ENCODE measurements at places on chromosomes 2 and 18. TPM values are rescaled to one million over a fixed set of nuclear protein-coding genes. Genes with fewer than 3 reads are reported as not detected.

DNA sequence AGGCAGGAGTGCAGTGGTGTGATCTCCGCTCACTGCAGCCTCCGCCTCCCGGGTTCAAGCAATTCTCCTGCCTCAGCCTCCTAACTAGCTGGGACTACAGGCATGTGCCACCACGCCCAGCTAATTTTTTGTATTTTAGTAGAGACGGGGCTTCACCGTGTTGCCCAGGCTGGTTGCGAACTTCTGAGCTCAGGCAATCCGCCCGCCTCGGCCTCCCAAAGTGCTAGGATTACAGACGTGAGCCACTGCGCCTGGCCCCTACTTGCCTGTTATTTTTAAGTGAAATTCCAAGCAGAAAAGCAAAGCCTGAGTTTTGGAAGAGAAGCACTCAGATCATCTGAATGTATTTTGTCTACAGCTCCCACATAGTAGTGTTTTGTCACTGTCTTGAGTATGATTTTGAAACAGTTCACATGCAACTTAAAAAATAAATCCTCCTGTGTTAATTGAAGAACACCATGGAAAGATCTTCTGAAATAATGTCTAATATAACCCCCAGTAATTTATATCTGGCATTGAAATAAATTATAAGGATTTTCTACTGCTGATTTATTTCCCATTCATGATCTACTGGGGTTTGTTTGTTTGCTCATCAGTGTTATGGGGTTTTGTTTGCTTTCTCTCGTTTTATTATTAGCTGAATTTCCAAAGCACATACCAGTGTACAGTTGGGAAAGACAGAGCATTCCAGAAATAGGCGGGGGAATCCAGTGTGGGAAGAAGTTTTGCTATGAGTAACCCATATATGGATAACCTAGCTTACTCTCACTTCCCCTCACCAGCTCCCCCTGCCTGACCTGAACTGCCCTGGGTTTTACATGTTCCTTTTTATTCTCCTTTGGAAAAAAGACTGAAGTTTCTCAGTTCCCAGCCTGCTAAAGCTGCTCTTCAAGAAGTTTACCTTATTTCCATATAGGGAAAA lies 80.1 kb upstream of the MAP3K20 start:
- DNase-seq, result peak; percentile 97

DNA sequence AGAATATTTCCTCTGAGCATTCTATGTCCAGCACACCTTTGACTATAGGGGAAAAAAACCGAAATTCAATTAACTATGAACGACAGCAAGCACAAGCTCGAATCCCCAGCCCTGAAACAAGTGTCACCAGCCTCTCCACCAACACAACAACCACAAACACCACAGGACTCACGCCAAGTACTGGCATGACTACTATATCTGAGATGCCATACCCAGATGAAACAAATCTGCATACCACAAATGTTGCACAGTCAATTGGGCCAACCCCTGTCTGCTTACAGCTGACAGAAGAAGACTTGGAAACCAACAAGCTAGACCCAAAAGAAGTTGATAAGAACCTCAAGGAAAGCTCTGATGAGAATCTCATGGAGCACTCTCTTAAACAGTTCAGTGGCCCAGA lies 79.4 kb upstream of the FAM117B start:
- DNase-seq, result no peak

DNA sequence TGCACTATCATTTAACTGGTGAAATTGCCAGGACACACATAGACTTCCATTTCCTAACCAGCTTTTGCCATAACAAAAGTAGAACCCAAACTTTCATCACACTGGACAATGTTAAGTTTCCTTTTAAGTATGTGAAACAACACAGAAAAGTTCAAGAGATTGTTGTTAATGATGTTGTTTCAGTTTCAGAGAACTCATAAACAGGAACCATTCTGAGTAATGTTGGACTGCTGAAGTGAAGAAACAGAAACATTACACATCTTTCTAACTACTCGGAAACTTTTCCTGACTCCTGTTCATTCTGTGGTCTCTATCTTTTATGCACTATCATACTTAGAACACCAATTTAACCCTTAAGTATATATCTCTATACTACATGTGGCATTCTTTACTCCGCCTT lies 179.2 kb downstream of the RIT2 start:
- DNase-seq, result no peak

- no peak for DNase-seq
These were observed 172.3 kb downstream of the ALPK2 start for GRCh38 chr18:58456625-58457024.

KHK gene
- total RNA-seq, result 0.11 TPM

FAM124B gene
- total RNA-seq, result not detected

GRCh38 chr2:41933046-41933420 lies 114.8 kb upstream of the PKDCC start:
- no peak for DNase-seq

GRCh38 chr18:79790996-79791972 lies 6.5 kb upstream of the KCNG2 start:
- peak; percentile 68 for DNase-seq

DNA sequence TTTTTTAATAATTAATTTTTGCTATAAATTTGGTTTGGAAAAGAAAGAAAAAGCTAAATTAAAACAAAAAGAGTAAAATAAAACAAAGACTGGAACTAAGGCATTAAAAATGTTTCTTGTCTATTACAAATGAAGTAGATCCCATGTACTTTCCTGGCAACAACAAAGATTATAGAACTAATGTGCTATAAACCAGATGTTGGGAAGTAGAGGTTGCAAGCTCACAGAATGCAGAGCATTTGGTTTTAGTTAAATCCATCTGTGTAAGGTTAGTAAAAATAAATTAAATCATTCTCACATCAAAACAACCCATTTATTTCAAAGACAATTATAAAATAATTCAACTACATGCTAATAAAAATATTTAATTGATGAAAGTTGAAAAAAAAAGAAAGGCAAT lies 157.2 kb upstream of the ZC3H15 start:
- DNase-seq, result no peak

DNA sequence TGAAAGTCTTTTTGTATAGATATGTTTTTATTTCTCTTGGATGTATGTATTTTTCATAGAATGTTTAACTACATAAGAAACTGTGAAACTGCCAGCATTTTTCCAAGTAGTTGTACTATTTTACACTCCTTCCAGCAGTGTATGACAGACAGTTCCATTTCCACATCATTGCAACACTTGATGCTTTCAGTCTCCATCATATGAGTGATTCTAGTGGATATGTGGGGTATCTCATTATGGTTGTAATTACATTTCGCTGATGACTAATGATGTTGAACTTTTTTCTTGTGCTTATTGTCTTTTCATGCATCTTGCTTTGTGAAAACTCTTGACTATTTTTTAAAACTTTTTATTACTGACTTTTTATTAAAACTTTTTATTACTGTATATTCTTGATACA lies 101.4 kb downstream of the ARHGAP28 start:
- DNase-seq, result no peak

DNA sequence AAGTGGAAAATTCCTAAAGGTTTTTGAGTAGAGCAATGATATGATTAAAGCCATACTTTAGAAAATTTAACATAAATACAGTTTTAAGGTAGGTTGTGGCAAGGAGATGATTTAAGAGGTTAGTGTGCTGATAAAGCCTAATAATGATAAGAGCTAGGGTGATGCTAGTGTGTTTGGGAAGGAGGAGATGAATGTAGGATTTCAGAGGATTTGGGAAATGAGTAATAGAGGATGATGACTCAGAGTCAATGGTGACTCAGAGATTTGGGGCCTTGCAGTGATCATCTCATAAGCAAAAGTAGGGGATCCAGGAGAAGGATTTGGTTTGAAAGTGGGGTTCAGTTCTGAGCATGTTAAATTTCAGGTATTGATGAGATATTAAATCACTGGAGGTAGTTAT lies 23.3 kb downstream of the STAMBP start:
- no peak for DNase-seq

- no peak for DNase-seq
These were observed 221.8 kb downstream of the MREG start for GRCh38 chr2:215791481-215791937.

GRCh38 chr18:50729986-50730385 lies 89.8 kb downstream of the MRO start:
- DNase-seq, result no peak

TMEM214 gene
- total RNA-seq, result 57.3 TPM

DNA sequence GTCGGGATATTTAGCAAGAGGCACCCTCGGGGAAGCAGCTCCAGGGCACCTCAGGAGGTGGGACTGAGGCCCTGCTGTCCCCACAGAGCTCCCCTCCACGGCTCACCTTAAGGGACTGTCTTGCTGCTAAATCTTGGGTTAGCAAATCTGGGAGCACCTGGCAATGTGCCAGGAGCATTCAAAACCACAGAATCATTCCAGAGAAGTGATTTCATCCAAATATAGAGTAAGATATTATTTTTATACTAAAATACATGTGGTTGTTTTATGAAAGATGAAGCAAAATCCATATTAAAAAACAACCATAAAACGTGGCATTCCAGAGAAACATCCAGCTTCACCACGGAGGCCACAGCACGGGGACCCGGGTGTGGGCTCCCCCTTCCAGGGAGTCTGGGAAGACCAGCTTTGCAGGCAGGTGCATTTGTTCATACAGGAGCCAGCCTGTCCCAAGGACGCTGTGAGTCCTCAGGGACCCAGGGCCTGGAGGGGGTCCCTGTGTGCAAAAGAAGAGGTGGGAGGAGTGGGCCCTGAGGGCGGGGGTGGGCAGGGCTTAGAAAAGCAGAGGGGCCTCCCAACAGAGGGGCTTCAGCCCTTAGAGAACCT lies 16.3 kb downstream of the HS1BP3 start:
- peak; percentile 33 for DNase-seq

GRCh38 chr18:42330296-42330695 lies 375.3 kb downstream of the PIK3C3 start:
- DNase-seq, result peak; percentile 82

- peak; percentile 43 for DNase-seq
These were observed 44.1 kb downstream of the ATOH8 start for GRCh38 chr2:85797921-85798320.

DCDC2C gene
- total RNA-seq, result not detected

SOWAHC gene
- total RNA-seq, result 18.5 TPM

- peak; percentile 43 for DNase-seq
These were observed 39.1 kb upstream of the FAM136A start for GRCh38 chr2:70340761-70341476.

ZNF521 gene
- 0.16 TPM for total RNA-seq

ERBB4 gene
- total RNA-seq, result not detected

TSHZ1 gene
- 12.4 TPM for total RNA-seq

PER2 gene
- total RNA-seq, result 5.8 TPM

All from SJSA1 (cell line).